ENCODE measurements at places on chromosomes 12 and 14.

- no peak for DNase-seq
Measured at GRCh38 chr14:46574221-46574977, 77.2 kb downstream of the RPL10L start.

GRCh38 chr12:1591543-1591942, 2.8 kb downstream of the FBXL14 start:
- no peak for DNase-seq

GRCh38 chr12:72523754-72524153, 251.6 kb downstream of the TRHDE start:
- DNase-seq = no peak

GRCh38 chr12:42589465-42590329, at the start of gene PRICKLE1:
Gene PRICKLE1, minus strand, starts transcription at chr12:42589746. Its CDS starts 117,230 bp downstream, at chr12:42472516.
- DNase-seq = peak; percentile 4

- DNase-seq = no peak
Measured at GRCh38 chr14:88941414-88941813, 117.0 kb downstream of the TTC8 start.

GRCh38 chr14:20614038-20614840, 23.1 kb upstream of the RNASE12 start:
- DNase-seq = no peak

DNA sequence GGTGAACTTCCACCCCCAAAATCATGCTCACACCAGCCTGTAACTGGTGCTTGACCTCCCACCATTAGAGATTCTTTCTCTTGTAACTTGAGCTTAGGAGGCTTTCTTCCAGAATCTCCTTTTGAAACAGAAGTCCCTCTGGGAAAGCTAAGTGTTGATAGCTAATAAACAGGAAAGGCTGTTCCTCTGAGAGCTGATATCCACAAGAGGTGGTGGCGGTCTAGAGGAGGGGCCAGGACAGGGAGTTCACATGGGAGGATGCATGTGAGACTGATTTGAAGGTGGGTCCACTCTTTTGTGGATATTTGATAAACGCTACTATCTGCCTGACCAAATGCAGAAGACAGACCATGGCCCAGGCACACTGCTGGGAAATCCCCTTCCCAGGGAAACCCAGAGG, 10.2 kb upstream of the PRMT8 start:
- DNase-seq = no peak

DNA sequence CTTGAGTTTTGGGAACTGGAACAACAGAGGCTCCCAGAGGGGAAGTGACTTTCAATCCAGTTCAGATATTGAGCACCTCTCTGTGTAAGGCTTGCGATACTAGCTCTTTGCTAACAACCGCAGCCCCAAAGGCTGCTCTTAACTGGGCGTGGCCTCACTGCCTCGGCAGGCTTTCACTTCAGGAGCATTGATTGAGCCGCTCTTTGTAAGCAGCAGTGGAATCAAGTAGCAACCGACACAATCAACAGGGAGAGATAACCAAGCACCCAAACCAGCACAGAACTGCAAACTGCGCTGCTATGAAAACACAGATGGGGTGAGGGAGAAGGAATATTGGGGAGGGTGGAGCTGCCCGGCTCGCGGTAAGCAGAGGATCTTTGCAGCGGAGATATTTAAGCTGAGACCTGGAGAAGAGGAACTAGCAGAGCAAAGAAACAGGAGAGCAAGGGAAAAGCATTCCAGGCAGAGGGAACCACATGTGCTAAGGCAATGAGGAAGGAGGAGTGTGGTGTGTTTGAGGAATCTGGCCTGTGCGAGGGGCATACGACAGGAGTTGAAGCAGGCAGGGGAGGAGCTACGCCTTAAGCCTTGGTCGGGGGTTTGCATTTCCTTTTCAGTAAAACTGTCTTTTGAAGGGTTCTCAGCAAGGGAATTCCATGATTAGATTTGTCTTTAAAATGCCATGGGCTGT, 17.3 kb upstream of the YY1 start:
- DNase-seq = no peak

DNA sequence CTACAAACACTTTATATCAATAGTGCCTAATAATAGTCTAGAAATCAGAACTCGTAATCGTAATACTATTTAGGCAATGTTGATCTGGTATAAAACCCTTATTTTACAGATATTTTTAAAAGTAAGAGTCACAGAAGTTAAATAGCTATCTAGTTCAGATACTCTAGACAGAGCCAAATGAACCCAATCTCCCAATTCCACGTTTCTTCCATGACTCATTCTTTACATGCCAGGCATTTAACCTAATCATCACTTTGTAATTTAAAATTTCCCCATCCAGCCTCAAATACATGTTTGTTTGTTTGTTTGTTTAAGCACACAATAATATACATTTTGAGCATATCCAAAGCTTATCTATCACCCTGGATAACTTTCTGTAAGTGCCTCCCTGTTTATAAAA, 36.4 kb upstream of the GARIN6 start:
- DNase-seq = no peak

GRCh38 chr14:87824266-87824665, 168.7 kb downstream of the GALC start:
- DNase-seq = no peak

Data from caudate nucleus (tissue), 63 donors.